Central memory CD8-positive, alpha-beta T cell (primary cell): ENCODE measurements at places on chromosomes 5 and 9.

- no peak for DNase-seq
These were observed 745.0 kb upstream of the ACO1 start for GRCh38 chr9:31639451-31639850.

- no peak for DNase-seq
These were observed 156.4 kb upstream of the COX7C start for GRCh38 chr5:86461169-86461956.

- DNase-seq, result no peak
These were observed 59.2 kb upstream of the TRAF1 start for GRCh38 chr9:120985819-120986222.

GRCh38 chr5:157026789-157027424 is 32.0 kb downstream of the HAVCR1 start:
- no peak for DNase-seq
